ENCODE measurements at places on chromosomes 6 and 20.

DNA sequence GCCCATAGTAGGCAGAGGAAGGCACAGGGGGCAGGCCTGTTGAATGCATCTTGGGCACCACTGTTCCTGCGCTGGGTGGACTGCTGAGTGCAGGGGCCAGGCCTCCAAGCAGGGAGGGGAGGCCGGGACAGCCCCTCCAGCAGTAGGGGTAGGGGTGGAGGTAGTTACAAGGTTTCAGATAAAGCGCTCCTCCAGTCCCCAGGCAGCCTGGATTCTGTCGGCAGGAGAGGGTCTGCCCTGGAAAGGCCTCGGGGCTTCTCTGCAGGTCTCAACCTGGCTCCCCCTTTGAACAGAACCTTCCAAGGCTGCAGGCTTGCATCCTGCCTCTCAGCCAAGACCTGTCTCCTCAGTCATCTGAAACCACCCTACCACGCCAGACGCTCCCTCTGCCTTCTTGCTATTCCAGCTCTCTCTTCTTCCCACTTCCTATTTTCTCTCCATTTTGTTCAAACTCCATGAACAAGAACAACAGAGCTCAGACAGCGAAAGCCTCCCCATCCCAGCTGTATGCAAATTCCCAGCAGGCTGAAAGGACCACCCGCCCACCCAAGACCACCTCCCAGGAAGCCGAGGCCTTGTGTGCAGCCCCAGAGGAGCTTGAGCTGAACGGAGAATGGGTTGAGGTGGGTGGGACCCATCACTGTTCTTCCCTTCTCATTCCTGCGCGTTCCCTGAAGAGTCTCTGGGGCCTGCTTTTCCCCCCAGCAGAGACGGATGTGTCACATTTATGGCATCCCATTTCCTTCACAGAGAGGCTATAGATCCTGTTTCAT is 1.4 kb downstream of the MLN start:
- no peak for DNase-seq

- no peak for DNase-seq
Observed at GRCh38 chr6:166369782-166370181, 13.0 kb downstream of the MPC1 start.

GRCh38 chr6:144310765-144311164 is 25.6 kb downstream of the UTRN start:
- no peak for DNase-seq

DNA sequence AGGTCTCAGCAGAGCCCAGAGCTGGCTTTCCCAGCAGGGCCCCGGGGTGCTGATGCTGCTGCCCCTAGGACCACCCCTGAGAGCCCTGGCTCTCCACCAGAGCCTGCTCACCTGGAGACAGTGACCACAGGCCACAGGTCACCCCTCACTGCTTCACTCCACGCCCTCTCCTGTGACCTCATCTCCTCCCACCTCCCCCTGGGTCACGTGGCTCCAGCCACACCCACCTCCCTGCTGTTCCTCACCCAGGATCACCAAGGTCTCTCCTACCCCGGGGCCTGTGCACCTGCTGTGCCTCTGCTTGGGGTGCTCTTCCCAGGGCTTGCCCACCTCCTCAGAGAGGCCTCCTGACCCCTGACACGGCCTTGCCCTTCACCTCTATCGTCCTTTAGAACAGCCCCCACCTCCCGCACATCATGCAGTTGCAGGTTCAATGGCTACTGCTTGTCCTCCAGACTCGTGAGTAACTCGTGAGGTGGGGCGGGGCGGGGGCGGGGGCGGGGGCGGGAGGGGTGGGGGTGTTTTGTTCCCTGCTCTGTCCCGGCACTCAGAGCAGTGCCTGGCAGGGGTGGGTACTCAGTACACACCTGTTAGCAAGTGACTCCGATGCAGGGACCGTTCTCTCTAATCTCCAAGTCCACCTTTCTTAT is 468.0 kb downstream of the PREX1 start:
- DNase-seq = no peak

GRCh38 chr20:15061955-15062354 is 724.5 kb upstream of the FLRT3 start:
- no peak for DNase-seq

DNA sequence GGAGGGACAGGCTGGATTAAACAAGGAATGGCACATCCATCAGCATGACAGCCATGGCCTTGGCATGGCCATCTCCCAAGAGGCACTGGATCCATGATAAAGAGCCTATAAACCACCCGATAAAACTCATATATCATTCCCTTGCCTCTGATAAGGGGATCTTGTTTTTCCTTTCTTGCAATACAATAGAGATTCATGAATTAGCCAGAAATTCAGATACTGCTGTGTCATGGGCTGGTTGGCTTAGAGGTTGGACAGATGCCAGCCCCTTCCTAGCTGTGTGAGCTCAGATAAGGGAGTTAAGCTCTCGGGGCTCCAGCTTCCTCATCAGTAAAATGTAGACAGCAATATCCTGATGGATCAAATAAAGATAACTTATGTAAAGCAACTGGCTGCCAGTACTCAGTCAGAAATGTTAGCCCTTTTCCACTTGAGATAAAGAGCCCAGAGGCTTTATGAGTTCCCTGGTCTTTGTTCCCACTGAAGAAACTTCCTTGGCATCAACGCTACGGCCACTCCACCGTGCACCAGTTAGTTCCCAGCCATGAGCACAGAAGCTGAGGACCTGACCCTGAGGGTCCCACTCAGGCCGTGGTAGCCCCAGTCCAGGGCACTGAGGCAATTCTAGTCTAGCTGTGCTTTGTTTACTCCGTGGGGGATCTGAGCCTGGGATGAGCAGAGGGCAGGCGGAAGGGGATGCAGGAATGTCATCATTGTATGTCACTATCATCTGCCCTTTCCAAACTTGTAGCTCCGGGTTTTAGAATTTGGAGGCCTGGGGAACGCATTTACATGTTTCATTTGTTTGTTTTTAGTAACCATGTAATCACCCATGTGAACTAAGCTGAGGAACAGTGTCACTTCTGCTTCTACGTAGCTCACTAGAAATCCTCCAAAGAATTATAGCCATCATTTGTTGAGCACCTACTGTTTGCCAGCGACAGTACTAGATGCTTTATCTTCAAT is 67.2 kb upstream of the TBC1D7 start:
- DNase-seq = peak; percentile 77

- no peak for DNase-seq
Observed at GRCh38 chr6:19312241-19312978, 524.8 kb upstream of the ID4 start.

DNA sequence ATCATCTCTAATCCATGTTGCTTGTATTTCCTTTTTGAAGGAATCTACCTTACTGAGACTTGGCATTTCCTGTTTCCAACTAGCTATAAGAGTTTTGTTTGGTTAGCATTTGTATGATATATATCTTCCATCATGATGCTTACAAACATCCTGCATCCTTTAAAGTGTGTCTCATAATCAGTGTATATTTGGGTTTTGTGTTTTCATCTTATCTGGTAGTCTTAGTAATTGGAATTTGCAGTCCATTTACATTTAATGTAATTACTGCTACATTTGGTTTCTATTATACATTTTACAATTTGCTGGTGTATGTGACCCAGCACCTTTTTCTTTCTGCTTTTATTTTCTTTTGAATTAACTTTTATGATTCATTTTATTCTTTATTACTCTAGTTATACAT is 12.6 kb downstream of the CENPW start:
- no peak for DNase-seq

- peak; percentile 65 for DNase-seq
Observed at GRCh38 chr6:16684896-16685554, 76.2 kb downstream of the ATXN1 start.

- DNase-seq = no peak
Observed at GRCh38 chr20:63273059-63273579, 506 bp downstream of the ARFGAP1 start.

GRCh38 chr6:166318649-166319600 is 10.7 kb upstream of the PRR18 start:
- no peak for DNase-seq

DNA sequence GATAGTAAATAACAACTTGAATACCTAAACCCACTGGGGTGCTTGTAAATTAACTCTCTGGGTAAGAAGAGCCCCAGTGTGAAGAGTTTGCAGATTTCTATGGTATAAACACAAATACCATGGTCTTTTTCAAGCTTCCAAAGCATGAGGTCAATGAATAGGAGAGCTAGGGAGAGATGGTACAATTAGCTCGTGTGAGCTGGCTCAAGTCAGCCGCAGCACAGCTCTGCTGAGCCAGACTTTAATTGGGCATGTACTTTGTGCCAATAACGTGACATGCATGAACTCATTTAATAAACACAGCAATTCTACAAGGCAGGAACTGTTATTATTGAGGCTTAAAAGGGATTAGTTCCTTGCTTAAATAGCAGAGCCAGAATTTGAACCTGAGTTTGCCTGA is 684.2 kb downstream of the KIF16B start:
- no peak for DNase-seq

DNA sequence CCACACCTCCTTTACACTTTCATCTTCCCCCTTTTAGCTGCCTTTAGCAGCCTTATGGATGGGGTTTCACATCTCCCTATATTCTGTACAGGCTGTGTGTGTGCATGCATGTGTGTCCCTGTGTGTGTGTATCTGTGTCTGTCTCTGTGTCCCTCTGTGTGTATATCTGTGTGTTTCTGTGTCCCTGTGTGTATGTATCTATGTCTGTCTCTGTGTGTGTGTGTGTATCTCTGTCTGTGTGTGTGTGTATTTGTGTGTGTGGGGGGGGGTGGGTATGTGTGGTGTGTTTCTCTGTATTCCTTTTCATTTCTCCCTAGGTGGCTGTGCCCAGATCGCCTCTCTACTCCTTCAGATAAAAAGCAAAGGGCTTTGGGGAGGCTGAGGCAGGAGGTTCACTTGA is 52.2 kb upstream of the CD83 start:
- DNase-seq = no peak

GRCh38 chr20:18822832-18823231 is 9.2 kb downstream of the SCP2D1 start:
- no peak for DNase-seq

DNA sequence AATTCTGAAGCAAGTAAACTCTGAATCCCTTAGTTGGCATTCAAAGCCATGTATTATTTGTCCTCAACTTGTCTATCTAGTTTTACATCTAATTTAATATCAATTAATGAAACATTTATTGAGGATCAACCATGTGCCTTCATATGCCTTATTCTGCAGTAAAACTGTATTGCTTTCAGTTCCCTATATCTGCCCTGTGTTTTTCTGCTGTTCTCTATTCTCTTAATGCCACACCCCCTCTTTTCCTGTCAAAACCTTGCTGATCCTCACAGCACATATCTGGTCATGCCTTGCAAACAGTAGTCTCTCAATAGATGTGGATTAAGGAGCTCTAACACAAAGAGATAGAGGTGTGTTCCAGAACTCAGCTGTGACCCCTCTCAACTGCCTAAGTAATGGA is 2.0 kb downstream of the FIG4 start:
- no peak for DNase-seq

DNA sequence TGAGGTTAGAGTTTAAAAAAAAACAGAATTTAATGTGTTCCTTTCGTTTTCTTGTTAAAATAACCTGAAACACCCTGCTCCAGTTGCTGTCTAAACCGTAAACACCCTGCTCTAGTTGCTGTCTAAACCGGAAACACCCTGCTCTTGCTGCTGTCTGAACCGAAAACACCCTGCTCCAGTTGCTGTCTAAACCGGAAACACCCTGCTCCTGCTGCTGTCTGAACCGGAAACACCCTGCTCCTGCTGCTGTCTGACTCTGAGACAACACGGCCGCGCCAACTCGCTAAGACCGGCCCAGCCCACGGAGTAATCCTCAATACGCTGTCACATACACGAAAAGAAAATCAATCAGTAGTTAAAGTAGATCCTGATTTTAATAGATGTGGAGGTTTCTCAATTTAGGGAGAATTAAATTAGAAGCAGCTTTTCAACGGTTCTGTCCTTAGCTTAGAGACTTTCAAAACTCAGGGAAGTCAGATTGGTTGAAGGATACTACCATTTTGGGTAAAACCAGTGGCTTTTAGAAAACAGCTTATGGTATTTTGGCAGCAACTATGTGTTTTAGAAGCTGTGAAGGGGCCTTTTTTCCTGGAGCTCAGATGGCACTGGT is 98.3 kb downstream of the RAMACL start:
- DNase-seq = peak; percentile 16

Data from mesenchymal stem cell (in vitro differentiated cells and primary cell).